Erythroblast (primary cell): ENCODE measurements at places on chromosomes 4 and X.

DNA sequence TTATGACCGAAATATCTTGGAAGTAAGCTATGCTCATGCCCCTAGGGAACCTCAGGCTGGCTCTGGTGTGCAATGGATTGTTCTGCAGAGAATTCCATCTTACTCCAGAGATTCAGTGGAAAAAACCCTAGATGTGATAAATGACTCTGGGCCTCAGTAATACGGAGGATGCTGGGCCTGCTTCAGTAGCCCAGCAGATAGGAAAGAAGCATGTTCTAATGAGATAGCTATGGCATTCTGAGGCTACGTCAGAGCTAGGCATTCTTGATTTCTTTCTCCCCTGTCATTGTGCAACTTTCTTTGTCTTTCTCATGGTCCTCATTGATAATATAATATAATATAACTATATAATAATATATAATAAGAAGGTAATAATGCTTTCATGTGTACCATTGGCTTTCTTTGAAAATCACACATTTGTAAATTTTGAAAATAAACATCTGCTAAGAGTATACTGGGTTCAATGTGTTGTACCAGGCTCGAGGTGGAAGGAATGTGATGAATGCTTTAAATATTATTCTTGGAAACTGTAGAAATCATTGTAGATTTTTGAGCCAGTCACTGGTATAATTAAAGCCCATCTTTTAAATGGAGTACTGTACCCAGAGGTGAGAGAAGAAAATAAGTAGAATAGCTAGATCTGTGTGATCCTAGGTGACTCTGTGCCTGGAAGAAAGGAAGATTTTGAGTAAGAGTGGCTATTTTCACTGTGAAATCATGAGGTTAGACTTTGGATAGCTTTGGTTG, 152.0 kb downstream of the IL15 start:
- no peak for DNase-seq

DNA sequence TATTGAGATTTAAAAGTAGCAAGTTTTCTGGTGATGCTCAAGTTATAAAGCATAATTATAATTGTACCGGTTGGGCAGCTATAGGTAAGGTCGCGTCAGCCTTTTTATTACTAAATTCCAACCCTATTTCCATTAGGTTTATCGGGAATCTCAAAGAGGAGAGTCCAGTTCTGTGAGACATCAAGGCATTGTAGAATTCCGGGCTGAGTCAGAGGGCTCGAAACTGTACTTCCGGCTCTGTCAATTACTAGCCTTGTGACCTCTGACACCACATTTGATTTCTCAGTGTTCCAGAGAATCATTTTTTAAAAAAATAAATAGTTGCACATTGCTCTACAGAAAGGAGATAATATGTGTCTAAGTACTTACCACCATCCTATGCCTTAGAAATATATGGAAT, 4.3 kb downstream of the IL1RAPL1 start:
- no peak for DNase-seq

- no peak for DNase-seq
These were observed 287.7 kb downstream of the STIM2 start for GRCh38 chr4:27148211-27148895.

DNA sequence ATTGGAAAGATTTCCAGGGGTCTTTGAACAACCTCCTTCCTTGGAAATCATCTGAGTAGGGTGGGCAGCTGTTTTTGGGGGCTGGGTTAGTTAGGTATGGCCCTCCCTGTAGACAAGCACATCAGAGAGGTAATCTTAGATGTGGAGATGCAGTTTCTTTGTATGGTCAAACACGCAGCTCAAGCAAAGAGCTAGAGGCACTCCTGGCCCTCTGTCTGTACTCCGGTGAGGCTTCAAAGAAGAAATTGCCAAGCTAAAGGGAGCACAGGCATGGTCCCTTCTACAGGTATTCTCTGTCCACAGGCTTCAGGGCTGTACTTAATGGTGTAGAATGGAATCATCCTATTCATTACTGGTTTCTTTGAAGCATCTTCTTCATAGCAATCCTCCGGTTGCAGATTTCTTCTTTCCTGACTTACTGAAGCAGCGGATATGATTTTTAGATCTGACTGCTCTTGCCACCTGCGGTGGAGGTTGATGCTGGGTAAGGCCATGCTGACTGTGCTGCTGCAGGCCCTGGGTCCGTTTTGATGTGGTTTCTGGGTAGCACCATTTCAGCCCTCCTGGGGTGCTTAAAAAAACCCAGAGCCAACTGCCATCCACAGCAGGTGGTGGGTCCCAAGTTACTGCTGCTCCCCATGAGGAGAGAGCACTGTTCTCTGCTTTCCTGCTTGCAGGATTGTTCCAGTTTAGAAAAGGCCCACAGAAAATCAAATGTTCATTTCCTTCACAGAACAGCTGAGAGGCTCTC, 318.9 kb upstream of the GATB start:
- DNase-seq, result no peak

- DNase-seq, result no peak
These were observed 64.4 kb upstream of the CT45A1 start for GRCh38 chrX:135649029-135649428.

GRCh38 chrX:118583781-118584180, 88.2 kb downstream of the DOCK11 start:
- DNase-seq, result no peak

GRCh38 chr4:70619778-70620177, 8.8 kb upstream of the ENAM start:
- peak; percentile 9 for DNase-seq

DNA sequence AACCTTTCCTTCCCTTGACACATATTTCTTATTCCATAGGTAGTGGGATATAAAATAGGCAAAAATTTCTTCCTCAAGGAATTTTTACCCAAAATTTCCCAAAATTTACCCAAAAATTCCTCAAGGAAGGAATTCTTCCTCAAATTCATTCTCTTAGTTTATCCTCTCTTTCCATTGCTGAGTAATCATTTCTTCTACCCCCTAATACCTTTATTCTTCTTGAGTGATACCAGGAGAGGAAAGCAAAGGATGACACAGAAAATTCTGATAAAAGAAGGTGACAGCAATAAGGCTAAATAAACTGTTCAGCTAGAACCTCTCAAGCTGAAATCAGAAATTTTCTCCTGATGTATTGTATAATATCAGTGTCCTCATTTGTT, 191.4 kb upstream of the MAB21L2 start:
- DNase-seq, result no peak

- no peak for DNase-seq
These were observed 188.3 kb upstream of the NUDT6 start for GRCh38 chr4:123110685-123111084.

DNA sequence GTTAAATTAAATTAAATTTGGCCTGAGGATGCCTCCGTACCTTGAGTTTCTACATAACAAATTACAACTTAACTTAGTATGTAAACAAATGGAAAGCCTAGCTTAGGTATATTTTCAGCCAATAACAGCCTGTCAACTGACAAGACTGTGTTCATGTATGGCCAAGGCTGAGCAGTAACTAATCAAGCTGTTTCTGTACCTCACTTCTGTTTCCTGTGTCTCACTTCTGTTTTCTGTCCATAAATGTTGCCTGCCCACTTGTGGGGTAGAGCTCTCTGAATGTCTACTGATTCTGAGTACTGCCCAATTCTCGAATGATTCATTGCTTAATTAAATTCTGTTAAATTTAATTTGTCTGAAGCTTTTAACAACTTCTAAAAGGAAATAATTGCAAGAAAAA, 445.2 kb downstream of the PCDH11X start:
- DNase-seq, result no peak

DNA sequence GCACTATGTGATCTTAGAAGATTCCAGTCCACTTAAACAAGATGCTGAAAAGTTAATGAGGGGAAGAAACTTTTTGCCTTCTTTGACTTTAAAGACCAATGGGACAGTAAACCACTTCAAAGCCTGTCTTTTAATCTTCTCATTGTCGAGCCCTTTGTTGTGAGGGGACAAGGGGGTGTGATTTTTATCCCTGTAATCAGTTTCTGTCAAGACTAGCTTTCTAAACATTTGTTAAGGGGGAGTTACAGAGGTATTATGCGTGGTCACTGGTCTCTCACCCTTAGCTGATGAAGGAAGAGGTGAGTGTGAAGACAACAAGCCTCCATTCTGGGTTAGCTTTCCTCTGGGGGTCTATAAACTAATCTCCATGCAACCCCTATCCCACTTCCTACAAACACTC, 409.3 kb downstream of the ARHGAP24 start:
- DNase-seq, result no peak

DNA sequence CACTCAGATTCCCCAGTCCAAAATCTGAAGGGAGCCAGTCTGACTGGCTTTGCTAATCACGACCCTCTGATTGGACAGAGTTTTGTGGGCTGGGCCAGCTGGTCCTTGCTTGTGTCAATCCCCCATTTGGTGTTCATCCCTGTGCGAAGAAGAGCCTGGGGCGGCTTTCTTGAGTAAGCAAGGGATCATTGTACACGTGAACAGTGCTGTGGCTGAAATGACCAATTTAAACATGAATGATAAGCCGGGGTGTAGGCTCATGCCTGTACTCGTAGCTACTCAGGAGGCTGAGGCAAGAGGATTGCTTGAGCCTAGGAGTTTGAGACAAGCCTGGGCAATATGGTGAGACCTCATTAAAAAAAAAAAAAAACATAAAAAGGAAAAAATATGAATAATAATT, 379.1 kb downstream of the RAPGEF2 start:
- no peak for DNase-seq

GRCh38 chr4:66351761-66352160, 681.5 kb upstream of the EPHA5 start:
- no peak for DNase-seq

GRCh38 chr4:130029442-130029841, 933.5 kb downstream of the C4orf33 start:
- peak; percentile 12 for DNase-seq

GRCh38 chr4:181431006-181431405, 812.2 kb upstream of the TENM3 start:
- no peak for DNase-seq

GRCh38 chr4:94419956-94420355, 31.8 kb upstream of the PDLIM5 start:
- no peak for DNase-seq

DNA sequence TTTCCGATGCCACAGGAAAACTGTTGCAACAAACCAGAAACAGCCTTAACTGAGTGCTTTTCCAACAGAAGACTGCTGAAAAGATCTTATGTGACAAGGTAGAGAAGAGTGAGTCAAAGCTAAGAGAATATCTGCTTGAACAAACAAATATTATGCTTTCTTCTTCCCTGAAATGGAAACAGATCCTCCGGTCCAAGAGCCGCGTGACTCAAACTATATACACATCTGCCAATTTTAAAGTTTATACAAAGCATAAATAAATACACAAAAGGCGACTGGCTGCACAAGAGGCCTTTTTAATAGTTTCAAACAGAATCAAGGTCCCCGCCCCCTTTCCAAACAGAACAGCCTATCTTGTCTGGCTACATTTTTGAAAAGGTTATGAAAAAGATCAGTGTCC, 329.7 kb upstream of the F9 start:
- DNase-seq, result no peak

- no peak for DNase-seq
These were observed 194.7 kb upstream of the VCX3A start for GRCh38 chrX:6729626-6730025.

DNA sequence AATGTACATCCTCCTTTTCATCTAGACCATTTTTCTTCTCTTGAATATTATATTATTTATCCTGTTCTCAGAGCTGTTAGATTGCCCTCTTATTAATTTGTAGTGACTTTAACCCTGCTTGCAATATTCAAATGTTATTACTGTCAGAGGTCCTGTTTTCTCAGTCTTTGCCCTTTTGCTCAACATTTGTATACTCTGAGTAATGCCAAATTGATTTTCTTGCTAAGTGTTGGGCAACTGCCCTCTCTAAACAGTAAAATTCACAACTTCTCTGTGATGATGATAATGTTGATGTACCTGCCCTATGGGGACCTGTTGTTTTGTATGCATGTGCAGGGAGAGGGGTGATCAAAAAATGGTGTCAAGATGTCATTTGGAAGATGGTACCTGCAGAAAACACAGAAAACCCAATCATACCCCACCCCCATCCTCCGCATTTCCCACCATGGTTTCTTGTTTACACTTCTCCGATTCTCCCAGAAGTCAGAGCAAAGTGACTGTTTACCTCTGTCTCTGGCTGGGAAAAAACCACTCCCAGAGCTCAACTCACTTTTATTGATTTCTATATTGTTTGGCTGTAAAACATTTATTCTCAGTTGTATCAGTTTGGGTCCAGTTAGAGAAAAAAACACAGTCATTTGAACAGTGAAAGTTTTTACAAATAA, 694.0 kb downstream of the IL1RAPL1 start:
- no peak for DNase-seq

DNA sequence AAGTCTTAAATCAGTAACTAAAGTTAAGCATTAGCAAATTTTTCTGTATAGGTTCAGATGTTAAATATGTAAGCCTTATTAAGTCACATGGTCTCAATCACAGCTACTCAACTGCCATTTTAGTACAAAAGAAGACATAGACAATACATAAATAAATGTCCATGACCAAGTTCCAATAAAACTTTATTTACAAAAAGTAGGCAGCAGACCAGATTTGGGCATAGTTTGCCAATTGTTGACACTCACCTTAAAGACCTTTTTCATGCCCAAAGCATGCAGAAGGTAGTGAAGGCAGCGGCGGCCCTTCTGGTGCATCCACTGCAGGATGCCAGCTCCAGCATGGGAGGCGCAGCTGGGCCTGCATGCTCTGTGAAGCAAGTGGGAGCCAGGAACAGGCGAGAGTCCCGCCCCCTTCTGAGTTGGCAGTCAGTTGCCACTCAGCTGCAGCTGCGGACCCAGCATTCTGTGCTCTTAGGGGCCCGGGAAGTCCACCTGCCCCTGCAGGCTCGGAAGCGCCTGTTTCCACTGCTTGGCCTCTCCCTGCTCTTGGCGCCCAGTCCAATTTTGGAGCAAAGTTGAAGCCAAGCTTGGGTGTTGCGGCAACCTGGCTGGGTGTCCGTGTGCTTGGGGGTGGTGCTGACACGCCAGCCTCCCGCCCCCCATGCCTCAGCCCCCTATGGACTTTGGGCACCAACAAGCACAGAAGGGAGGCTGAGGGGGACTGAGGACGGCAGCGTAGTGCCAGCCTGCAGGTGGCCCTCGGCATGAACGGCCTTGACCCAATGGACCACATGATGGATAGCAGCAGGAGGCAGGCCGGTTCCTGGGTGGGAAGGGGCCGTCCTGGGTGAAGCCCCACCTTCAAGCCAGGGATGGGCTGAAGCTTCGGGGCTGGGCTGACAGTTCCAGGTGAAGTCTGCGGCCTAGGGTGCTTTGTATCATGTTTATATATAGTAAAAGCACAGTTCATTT, 42.4 kb upstream of the PABPC4L start:
- DNase-seq, result no peak
